ENCODE measurements at places on chromosomes 3 and 15. TPM values are rescaled to one million over a fixed set of nuclear protein-coding genes. Genes with fewer than 3 reads are reported as not detected.

DNA sequence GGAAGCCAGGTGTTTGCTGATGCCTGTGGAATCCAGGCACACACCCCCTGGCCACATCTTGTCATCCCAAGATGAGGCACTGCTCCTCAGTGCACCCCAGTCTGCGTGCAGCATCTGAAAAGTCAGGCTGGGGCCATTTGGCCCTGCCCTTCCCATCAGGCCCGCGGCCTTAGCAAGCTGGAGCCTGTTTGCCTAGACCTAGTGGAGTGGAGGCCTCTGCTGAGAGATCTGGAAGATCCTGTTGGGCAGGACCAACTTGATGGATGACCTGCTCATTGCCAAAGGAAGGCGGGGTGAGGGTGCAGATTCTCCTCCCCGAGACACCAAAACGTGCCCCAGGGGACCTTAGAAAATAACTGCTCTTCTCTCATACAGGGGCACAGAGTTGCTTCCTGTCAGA is 220.2 kb downstream of the SHQ1 start:
- H3K4me1 ChIP-seq: peaks cover 4% of the 10 kb centered on the region
- H3K4me3 ChIP-seq: no peak overlapping the region

GRCh38 chr3:46400000-46400734 is 6.7 kb downstream of the CCR5AS start:
- no peak overlapping the region for H3K27ac ChIP-seq
- no peaks in the 10 kb centered on the region for H3K27me3 ChIP-seq
- no peak overlapping the region for H3K4me3 ChIP-seq

- no peaks in the 10 kb centered on the region for H3K36me3 ChIP-seq
- H3K4me1 ChIP-seq: no peaks in the 10 kb centered on the region
- H3K4me3 ChIP-seq: no peak overlapping the region
- no peak overlapping the region for H3K27ac ChIP-seq
Measured at GRCh38 chr3:153158189-153158588, 3.8 kb upstream of the RAP2B start.

GRCh38 chr3:145032791-145033190 is 1061.2 kb downstream of the DIPK2A start:
- H3K4me1 ChIP-seq: no peaks in the 10 kb centered on the region
- no peaks in the 10 kb centered on the region for H3K27me3 ChIP-seq
- H3K4me3 ChIP-seq: no peak overlapping the region
- DNase-seq: no peak

DNA sequence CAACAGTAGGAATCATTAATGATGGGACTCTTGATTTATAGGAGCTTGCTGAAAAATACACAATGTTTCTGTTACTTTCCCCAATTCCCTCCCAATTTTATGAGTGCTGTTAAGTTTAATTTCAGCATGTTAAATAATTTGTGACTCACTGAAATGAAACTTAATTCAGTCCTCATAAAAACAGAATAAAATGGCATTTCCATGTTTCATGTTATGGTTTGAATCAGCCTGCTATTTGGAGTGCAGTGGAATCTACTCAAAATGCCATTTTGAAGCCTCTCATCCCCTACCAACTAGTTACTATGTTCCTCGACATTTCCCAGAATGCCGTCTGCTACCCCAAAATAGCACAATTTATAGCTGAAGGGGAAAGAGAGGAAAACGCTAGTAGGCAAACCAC is 237.5 kb downstream of the ADAMTS17 start:
- peaks cover 3% of the 10 kb centered on the region for H3K4me1 ChIP-seq
- no peaks in the 10 kb centered on the region for H3K36me3 ChIP-seq
- H3K27ac ChIP-seq: no peak overlapping the region
- no peak overlapping the region for H3K4me3 ChIP-seq
- no peaks in the 10 kb centered on the region for H3K27me3 ChIP-seq
- no peak for DNase-seq

DNA sequence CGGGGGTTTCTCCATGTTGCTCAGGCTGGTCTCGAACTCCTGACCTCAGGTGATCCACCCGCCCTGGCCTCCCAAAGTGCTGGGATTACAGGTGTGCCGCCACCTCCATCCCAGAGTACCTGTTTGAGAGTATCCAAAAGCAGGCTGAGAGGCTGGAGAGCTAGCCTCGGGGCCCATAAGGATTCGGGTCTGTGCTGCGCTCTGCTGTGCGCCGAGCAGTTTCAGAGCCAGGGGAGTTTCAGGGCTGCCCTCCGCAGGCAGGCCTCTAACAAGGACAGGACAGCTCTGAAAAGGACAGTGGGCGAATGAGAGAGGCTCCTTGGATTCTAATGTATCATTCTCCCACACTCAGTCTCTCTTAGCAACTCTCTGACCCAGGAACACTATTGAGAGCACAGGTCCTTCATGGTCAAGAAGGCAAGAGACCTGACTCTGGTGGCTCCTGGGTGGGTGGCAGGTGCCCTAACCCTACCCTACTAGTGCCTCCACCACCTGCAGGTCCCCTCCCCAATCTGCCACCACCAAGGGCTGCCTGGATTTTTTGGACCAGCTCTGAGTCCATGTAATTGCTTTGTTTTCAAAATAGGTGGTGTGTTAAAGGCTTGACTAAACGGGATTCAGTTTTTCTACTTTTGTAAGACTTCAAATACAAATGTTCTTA is 27.8 kb downstream of the MAGEF1 start:
- H3K4me1 ChIP-seq: peaks cover 19% of the 10 kb centered on the region
- H3K27me3 ChIP-seq: no peaks in the 10 kb centered on the region
- no peak for DNase-seq
- H3K4me3 ChIP-seq: no peak overlapping the region

Gene STRA6
- total RNA-seq: 2.6 TPM

Gene CCDC80
- total RNA-seq: 38.7 TPM

Gene CLDN18
- total RNA-seq: 114 TPM

Gene SECISBP2L
- total RNA-seq: 678 TPM

Gene LMCD1
- 101 TPM for total RNA-seq

Gene SERPINI2
- 4.9 TPM for total RNA-seq

Gene SI
- not detected for total RNA-seq
